Fibroblast of skin of right biceps (primary cell): ENCODE measurements at places on chromosomes 6 and 20.

GRCh38 chr6:88161940-88162339 is 4.2 kb downstream of the CNR1 start:
- no peak for DNase-seq

GRCh38 chr6:122059918-122060317 is 339.5 kb upstream of the HSF2 start:
- DNase-seq: no peak

- DNase-seq: peak; percentile 55
Observed at GRCh38 chr6:8219352-8219943, 117.1 kb upstream of the EEF1E1 start.

GRCh38 chr6:151071295-151071694 is 168.5 kb upstream of the AKAP12 start:
- DNase-seq: peak; percentile 86

DNA sequence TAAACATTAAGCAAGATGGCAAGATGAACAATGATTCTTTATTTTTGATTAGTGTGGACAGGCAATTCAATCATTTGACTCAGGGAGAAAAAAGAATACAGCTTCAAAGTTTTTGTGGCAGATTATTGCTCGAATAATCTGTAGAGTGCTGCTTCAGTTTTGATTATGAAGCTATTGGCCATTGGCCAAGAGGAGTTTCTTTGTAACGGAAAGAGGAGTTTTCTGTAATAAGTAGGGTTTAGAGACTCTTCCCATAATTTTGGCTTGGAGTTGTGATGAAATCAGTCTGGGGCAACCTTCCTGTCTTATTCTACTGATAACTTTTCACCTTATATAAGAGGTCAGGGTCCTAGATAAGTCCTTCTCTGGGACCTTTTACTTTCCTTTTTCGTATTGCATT is 256.7 kb upstream of the RAB32 start:
- peak; percentile 8 for DNase-seq

GRCh38 chr6:106979435-106979884 is 4.9 kb upstream of the CD24 start:
- DNase-seq: peak; percentile 71

GRCh38 chr20:11976966-11977365 is 59.3 kb downstream of the BTBD3 start:
- DNase-seq: no peak

DNA sequence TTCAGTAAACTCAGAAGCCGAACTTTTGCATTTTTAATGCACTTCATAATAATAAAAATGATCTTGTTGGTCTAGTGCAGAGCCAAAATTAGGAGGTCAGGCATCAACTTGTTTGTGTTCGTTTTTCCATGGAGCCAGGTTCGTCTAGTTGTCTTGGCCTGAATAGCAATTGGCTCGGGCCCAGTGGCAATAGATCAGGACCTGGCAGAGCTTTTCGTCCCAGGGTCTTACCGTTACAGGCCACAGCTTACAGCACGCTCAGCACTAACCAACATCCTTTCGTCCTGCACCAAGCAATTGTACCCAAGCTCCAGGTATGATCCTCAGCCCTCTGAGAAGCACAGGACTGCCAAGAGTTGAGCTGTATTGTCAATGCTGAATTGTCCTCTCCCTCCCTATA is 240.5 kb upstream of the PLN start:
- no peak for DNase-seq

GRCh38 chr6:116420341-116420740 is 40.8 kb upstream of the CALHM6 start:
- no peak for DNase-seq

GRCh38 chr6:118705544-118706491 is 54.4 kb upstream of the CEP85L start:
- peak; percentile 73 for DNase-seq

DNA sequence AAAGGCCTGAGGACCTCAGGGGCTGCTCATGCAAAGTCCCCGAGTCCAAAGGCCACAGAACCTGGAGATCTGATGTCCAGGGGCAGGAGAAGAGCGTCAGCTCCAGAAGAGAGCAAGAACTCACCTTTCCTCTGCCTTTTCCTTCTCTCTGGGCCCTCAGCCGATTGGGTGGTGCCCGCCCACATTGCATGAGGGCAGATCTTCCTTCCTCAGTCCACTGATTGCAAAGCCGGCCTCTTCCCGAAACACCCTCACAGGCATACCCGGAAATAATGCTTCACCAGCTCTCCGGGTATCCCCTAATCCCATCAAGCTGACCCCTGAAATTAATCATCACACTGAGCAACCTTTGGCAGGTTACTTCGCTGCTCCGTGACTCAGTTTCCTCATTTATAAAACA is 33.4 kb downstream of the SPDEF start:
- DNase-seq: no peak

- no peak for DNase-seq
Observed at GRCh38 chr6:9143140-9143539, 707.8 kb upstream of the SLC35B3 start.

DNA sequence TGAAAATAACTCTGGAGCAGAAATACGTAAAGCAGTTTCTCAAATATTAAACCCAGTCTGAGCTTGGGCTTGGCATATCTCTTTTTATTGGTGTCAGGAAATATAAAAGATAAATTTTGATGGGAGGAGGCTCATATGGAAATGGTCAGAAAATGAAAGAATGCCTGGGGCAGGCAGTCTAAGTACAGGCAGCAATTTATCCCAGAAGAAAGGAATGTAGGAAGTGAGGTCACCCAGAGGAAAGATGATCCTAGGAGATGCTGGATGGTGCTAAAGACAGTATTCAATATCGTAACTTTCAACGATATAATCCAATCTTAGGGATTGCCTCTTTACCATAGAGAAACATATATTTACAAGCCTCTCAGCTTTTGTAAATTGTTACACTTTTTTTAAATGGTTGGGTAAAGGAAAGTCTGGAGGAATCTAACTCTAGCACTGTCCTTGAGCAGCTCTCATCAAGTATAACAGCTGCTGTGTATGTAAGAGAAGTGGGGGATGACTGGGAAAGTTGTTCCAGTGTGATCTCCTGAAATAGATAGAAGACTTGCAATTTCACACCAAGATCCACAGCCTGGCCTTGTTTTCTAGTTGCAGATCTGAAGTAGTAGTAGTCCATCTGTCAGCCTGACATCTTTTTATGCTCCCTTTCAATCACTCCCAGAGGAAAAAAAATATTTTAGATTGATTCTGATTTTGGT is 256.9 kb upstream of the SASH1 start:
- DNase-seq: peak; percentile 15

GRCh38 chr6:118720125-118720473 is 68.7 kb upstream of the CEP85L start:
- DNase-seq: no peak

- no peak for DNase-seq
Observed at GRCh38 chr6:15481390-15482291, 181.2 kb downstream of the DTNBP1 start.

GRCh38 chr20:8540466-8540865 is 408.4 kb downstream of the PLCB1 start:
- DNase-seq: no peak

GRCh38 chr6:29953001-29953441 is 10.7 kb downstream of the HLA-A start:
- DNase-seq: peak; percentile 70

GRCh38 chr20:42678895-42679294 is 510.8 kb downstream of the PTPRT start:
- no peak for DNase-seq

DNA sequence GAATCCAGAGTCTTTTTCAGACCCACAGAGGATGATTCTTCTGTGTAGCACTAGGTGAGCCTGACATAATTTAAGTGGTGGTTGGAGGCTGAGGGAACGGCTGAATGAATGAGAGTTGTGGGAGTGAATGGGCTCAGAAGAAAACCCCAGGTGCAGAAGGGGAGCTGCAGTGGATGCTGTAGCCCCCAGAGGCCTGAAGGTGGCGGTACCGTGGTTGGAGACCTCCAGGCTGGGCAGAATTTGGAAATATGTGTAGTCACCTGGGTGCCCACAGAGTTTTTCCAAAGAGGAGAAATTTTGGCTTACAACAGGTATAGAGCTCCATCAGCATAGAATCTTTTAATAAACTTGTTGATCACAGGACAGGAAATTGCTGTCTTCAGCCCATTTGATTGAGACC is 6.5 kb upstream of the RAET1G start:
- no peak for DNase-seq

GRCh38 chr6:17986656-17987446 is 584 bp downstream of the KIF13A start:
- DNase-seq: peak; percentile 49

DNA sequence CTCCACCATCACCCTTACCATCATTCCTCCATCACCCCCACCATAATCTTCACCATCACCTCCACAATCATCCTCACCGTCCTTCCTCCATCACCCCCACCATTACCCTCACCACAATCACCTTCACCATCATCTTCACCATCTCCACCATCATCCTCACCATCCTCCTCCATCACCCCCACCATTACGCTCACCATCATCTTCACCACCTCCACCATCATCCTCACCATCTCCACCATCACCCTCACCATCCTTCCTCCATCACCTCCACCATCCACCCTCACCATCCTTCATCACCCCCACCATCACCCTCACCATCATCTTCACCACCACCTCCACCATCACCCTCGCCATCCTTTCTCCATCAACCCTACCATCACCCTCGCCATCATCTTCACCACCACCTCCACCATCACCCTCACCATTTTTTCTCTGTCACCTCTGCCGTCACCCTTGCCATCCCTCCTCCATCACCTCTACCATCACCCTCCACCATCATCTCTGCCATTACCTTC is 33.1 kb upstream of the MPC1 start:
- no peak for DNase-seq

- DNase-seq: no peak
Observed at GRCh38 chr6:17957086-17957485, 30.3 kb downstream of the KIF13A start.

DNA sequence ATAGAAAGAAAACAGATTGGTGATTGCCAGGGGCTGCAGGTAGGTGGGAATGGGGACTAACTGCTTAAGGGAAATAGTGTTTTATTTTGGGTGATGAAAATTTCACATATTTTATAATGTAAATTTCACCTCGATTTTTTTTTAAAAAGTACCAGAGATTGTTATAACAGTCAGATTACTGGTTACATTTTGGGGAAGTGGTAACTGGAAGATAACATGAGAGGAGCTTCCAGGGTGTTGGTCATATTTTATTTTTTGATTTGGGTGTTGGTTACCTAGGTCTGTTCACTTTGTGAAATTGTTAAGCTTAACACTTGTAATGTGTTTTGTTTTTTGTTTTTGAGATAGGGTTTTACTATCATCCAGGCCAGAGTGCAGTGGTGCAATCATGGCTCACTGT is 17.2 kb upstream of the CRIP3 start:
- no peak for DNase-seq

DNA sequence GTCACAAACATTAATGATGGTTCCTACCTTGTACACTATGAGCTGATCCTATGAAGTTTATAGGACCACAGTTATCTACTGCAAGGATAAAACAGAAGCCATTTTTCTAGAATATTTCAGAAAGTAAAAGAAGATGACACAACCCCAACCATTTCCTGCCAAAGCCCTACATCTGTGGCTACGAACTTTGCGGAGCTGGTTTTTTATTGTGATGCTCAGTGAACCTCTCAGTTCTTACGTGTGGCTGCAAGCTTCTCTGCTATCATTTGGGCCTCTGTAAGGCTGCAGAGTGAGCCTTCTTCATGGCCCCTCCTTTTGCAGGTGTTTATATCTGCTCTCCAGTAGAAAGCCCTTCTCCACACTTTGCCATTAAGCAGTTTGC is 17.8 kb upstream of the TAGAP start:
- DNase-seq: no peak

- peak; percentile 23 for DNase-seq
Observed at GRCh38 chr20:11459090-11459890, 458.4 kb upstream of the BTBD3 start.

GRCh38 chr6:39923861-39924260 is 10.4 kb downstream of the MOCS1 start:
- no peak for DNase-seq

GRCh38 chr6:112033791-112034615 is 19.9 kb upstream of the CCN6 start:
- no peak for DNase-seq

- DNase-seq: peak; percentile 89
Observed at GRCh38 chr6:56223995-56224394, 23.4 kb downstream of the COL21A1 start.

GRCh38 chr6:107571354-107571753 is 81.4 kb downstream of the SOBP start:
- peak; percentile 28 for DNase-seq

DNA sequence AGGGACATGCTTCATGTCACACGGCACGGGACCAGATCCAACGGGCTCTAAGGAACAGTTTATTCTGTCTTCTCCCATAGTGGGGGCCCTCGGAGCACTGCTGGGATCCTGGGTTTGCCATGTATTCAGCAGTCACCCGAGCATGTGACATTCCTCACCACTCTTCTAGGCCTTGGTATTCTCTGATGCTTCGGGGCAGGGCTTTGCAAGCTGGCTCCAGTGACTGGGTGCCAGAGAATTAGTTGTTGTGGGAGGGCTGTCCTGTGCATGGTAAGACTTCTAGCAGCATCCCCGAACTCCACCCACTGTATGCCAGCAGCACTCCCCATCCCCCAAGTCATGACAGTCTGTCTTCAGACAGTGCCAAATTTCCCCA is 5.4 kb downstream of the CCN5 start:
- peak; percentile 81 for DNase-seq

DNA sequence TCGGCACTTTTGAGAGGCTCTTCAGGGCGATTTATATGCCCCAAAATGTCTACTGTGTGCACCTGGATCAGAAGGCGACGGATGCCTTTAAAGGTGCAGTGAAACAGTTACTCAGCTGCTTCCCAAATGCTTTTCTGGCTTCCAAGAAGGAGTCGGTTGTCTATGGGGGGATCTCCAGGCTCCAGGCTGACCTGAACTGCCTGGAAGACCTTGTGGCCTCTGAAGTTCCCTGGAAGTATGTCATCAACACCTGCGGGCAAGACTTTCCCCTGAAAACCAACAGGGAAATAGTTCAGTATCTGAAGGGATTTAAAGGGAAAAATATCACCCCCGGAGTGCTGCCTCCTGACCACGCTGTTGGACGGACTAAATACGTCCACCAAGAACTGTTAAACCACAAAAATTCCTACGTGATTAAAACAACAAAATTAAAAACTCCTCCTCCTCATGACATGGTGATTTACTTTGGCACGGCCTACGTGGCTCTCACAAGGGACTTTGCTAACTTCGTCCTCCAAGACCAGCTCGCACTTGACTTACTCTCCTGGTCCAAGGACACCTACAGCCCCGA is 8.2 kb downstream of the GCNT2 start:
- no peak for DNase-seq

DNA sequence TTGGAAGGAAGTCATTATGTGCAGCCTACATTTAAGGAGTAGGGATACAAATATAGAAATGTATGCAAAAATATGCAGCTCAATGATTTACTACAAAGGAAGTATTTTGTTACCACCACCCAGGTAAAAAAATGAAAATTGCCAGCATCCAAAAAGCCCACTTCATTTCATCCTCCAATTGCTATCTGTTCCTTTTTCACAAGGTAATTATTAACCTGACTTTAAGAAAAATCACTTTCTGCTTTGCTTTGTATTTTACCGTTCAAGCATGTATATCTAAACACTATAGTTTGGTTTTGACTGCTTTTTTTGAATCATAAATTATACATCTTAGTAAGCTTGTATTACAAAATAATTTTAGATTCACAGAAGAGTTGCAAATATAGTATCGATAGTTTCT is 768.5 kb upstream of the GJE1 start:
- no peak for DNase-seq
